NCI-H1417 treated with DMSO at 0.1 percent for 48 hours (cell line): ENCODE measurements at places on chromosomes 3 and 15.

- no peak for DNase-seq
These were observed 651 bp downstream of the UBA3 start for GRCh38 chr3:69079269-69080159.

- no peak for DNase-seq
These were observed 56.3 kb downstream of the IGSF11 start for GRCh38 chr3:118978393-118978758.

GRCh38 chr15:47246317-47246716 lies 471.0 kb upstream of the SEMA6D start:
- no peak for DNase-seq

- DNase-seq = no peak
These were observed 71.3 kb downstream of the SPRED1 start for GRCh38 chr15:38323895-38324294.

- no peak for DNase-seq
These were observed 2.6 kb upstream of the CHL1 start for GRCh38 chr3:194001-194400.

DNA sequence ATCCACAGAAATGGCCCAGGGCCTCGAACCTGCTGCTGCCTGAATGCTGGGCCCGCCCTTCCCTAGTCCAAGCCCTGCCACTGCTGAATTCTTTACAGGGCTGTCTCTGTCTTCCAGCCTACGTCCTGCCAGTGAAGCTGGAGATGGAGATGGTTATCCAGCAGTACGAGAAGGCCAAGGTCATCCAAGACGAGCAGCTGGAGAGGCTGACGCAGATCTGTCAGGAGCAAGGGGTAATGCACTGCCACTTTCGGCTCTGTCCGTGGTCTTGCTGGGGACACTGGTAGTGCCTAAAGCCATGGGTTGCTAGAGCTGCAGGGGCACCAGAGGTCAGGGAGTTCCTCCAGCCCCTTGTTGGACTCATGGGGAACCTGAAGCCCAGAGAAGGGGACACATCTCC lies 115.7 kb downstream of the TMEM266 start:
- DNase-seq = no peak
